Activated CD8-positive, alpha-beta memory T cell treated with anti-CD3 and anti-CD28 coated beads for 48 hours (primary cell): ENCODE measurements at places on chromosomes 13 and 19.

DNA sequence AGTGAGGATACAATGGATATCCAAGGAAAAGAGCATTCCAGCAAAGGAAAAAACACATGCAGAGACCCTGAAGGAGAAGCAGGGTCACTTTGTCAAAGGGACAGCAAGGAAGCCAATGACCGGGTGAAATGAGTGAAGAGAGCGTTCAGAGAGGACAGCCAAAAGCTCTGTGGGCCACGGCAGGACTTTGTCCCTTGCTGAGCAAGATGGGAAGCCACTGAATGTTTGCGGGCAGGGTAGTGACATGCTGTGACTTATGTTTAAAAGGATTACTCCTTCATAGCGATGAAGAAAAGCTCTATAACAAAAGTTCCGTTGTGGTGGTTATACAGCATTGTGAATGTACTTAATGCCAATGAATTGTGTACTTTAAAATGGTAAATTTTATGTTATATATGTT is 16.5 kb downstream of the ZAR1L start:
- no peak for DNase-seq

- DNase-seq = no peak
Measured at GRCh38 chr13:21595546-21595822, 8.5 kb downstream of the MICU2 start.

- DNase-seq = peak; percentile 53
Measured at GRCh38 chr19:12723641-12724426, at the start of gene TNPO2. TNPO2 (minus strand) TSS chr19:12723932; CDS start chr19:12720977, 2,955 bp downstream.

DNA sequence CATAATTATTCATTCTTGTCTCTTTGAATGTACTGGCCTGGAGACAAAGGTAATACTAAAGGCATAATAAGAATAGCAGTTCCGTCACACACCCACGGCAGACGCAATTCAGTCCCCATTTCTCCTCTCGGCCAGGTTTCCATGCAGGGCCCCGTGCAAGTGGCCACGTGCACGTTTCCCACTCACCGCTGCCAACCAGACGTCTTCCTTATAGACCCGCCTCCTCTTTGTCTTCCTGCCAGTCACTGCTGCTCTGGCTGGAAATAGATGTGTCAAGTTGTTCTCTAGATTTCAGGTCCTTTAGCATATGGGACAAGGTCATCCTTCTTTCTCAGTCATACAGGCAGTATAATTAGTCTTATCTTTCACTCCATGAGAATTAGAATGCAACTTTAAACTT is 204.3 kb downstream of the SUCLA2 start:
- DNase-seq = no peak

DNA sequence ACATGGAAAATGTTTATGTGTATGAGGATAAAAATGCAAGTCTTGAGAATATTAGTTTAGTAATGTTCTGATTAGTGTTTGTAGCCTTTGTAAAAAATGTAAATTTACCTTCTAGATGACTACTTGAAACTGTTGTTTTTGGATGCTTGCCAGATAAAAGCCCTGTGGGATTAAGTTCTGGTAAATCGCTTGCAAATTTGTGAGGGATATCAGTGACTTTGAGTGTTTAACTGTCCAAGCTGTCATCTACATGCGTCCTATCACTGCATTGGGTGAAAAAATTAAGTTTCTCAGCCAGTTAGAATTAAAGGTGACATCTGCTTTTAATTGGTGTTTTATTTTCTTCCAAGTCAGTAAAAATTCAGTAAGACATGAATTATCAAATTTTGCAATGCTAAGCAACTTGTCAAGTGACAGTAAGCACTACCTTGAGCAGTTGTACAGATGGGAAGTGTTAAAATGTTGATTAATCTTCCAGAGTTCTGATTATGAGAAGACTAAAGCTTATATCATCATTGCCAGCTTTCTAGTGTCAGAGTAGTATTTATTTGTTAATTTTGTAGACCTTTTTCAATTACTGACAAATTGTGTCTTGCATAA is 88.0 kb downstream of the PCCA start:
- no peak for DNase-seq

GRCh38 chr19:54252845-54253244 is 4.2 kb downstream of the LILRB5 start:
- DNase-seq = no peak

DNA sequence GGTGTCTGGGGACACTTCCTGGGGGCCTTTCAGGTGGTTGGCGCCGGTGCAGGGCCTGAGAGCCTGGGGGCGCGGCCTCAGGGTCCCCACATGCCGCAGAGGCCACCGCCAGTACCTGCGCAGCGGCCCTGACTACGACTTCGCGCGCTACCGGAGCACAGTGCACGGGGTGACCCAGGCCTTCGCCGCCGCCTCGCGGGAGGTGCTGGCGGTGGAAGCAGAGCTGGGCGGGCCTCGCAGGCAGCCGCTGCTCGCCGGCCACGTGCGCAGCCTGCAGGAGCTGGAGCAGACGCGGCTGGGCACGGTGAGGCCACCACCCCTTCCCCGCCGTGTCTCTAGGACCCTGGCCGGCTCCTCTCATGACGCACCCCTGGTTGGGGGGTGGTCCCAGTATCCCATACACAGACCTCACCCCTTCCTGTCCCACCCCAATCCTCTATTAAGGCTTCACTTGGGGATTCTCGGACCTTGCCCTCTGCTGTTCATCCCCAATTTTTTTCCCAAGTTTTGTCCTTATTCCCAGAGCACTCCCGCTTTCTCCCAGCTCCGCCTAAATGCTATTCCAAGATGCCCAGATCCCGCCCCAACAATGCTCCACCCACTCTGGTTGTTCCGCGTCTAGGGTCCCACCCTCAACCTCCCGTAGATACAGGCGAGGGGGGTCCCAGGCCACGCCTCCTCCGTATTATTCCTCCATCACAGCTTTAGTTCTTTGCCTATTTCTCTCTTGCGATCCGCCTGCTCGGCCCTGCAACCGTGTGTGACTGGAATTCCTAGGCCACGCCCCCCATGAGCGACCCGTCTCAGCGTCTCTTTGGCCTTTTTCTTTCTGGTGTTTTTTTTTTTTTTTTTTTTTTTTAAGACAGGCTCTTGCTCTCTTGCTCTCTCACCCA is 1.0 kb downstream of the REX1BD start:
- DNase-seq = no peak

GRCh38 chr19:47598407-47599349 is 10.3 kb upstream of the BICRA start:
- DNase-seq = no peak

DNA sequence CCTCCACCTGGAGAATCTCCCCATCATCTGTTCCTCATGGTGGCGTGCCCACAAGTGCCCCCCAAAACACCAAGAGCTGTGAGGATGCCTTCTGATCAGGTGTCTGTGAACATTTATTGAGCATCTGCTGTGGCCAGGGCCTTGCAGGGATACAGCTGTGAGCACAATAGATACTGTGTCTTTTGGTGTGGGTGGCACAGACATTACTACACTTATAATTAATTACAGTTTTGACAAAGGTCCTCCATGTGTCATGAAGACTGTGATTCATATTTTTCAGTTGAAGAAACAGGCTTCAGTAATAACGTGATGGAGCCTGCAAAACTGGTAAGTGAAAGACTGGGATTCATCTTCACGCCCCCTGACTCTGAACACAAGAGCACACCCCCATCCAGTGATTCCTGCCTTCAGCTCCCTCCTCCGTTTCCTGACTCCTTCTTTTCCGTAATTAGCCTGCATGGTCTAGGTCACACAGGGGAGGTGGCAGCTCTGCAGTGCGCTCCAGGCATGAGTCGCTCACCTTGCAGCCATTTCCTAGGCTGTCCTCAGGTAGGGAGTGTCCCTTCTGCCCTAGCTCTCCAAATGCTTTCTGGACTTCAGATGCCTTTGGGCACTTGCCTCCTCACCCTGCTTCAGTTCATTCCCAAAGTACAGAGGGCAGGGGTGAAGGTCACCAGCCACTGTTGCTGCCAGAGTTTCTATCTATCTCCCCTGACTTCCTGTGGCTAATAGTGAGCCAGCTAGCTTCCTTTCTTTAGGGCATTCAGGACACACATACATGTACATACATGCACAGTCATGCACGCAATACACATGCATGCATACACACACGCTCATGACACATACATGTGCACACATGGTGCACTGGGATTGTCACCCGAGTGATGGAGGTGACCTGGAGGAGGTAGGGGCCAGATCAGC is 66.5 kb downstream of the SIAH3 start:
- DNase-seq = no peak

DNA sequence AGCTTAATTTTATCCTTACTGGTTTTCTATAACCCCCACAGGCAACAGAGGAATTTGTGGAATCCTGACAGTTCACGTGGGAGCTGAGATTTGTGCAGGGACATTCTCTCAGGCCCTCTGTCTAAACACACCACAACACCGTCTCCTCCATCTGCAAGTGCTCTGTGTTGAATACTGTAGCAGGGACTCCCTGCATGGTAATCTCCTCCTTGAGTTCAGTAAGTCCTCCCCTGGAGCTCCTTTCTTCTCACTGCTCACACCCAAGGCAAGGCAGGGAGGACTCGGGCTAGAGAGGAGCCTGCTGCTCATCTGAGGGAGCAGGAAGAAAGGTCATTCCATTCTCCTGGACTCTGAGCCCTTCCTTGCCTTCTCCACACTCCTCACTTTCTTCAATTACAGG is 348.2 kb downstream of the KCTD12 start:
- no peak for DNase-seq

GRCh38 chr13:107712145-107712860 is 503.0 kb downstream of the LIG4 start:
- no peak for DNase-seq

DNA sequence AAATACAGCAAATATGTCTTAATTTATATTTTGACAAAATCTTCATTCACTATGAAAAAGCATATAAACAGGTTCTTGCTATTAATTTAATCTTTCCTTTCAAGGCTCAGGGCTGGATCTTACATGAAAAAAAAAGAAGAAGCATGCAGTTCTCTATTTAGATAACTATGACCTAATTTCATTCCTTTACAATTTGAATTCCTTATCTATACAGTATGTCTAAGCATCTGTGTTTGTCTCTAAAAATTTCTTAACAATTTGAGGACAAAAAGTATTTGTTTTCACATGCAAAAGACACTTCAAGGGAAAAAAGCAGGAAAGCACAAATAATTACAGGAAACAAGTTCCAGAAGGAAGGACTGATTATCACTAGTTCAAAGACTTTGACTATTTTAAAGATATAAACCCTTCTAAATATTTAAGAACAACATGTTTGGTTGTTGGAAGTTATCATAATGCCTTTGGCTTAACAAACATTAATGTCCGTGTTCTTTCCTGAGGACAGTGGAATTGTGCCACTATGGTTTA is 157.5 kb downstream of the TBC1D4 start:
- DNase-seq = no peak

DNA sequence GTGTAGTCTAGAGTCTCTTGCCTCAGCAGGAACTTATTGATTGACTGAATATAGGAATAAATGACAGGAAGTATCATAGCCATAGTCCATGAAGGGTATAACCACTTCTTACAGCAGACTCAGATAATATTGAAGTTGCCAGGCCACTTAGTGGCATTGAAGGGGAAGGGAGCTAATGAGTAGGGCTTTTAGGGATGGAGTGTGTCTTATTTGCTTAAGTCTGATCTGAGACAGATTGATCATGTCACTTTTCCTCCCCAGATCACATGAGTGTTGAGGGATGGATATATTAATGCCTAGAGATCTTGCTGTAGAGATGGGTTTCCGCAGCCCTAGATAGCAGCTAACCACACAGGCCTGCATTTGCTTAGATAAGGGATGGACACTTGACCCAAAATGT is 62.2 kb upstream of the NBEA start:
- no peak for DNase-seq

- DNase-seq = peak; percentile 11
Measured at GRCh38 chr19:40217934-40218890, at the start of gene TTC9B. TTC9B (minus strand) TSS chr19:40218384; CDS start chr19:40218381, 3 bp downstream.

GRCh38 chr19:35159606-35160005 is 5.1 kb downstream of the FXYD5 start:
- no peak for DNase-seq

DNA sequence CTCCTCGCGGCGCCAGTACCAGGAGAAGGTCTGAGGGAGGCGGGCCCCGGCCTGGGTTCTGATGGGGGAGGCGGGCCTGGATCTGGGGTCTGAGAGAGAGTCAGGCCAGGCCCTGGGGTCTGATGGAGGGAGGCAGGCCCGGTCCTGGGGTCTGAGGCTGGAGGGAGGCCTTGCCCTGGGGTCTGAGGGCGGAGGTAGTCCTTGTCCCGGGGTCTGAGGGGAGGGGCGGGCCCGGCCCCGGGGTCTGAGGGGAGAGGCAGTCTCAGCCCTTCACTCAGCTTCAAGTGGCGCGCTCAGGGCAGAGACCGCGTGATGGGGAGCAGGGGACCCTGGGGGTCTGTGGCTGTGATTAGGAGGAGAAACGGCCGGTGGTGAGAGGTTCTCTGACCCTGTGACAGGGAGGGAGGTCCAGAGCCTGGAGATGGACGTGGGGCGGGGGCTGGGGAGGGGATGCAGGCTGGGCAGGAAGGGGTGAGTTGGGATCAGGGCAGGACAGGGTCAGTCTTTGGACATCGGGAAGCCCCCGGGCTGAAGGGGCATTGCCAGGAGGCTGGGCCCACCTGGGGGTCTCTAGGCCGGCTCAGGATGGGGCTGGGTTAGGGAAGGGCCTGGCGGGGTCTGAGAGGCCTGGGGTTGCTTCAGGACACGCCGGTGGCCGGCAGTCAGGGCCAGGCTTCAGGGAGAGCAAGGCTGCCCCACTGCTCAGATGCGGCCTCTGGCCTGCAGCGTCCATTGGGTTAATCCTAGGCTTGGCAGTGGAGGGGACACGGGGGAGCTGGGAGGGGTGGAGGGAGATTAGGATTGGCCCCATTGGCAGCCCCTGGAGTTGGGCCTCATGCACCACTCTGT is 18.7 kb downstream of the HCN2 start:
- DNase-seq = no peak

DNA sequence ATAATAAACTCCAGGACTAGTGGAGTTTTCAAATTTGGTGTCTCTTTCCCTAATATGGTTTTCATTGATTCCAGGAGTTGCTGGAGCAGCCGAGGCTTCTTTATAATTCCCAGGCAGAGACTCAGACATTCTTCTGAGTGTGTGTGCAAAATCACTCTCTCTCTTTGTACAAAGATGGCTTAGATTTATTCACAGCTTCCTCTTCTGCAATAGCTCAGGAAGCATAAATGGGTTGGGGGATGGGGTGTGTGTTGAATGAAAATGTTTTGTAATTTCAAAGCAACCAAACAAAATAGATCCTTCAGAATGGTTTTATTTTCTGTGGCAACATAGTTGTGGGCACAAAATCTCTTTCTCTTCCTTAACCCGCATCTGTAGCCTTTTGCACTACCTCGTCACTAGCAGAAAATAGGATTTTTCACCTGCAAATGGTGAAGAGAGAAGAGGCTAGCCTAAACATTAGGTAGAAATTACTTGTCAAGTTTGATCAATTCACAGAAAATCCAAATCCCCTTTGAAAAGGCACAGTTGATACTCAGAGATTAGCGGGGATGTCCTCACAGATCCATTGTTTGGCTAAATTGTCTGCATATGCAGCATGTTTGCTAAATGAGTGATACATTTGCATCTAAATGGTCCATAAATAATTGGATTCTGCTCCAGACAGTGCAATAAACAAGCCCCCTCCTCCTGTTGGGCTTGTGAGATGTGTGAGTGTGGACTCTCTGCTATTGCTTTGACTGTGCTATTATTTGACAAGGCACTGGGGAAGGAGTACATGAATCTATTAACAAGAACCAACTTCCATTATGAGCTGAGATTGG is 66.7 kb downstream of the CBY2 start:
- no peak for DNase-seq
